ENCODE measurements at places on chromosomes 7 and 10.

GRCh38 chr10:110793886-110794285 lies 77.8 kb upstream of the PDCD4 start:
- DNase-seq: no peak

DNA sequence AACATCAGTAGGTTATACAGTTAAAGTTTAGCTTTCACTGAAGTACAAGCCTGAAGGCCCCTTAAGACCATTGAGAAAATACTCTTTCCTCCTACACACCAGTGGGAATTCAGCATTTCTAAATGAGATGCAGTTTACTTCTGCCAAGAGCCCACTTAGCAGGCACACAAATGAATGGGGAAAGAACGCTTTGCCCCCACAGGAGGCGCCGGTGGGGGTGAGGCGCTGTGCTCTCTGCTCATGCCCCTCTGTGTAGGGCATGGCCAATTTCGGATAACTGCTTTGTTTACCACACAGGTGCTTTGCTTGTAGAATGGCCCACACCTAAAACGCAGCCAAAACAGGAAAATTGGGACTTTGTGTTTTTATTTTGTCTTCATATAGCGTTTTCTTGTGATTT lies 15.9 kb upstream of the LAT2 start:
- no peak for DNase-seq

- DNase-seq: no peak
Measured at GRCh38 chr10:124993736-124994451, 52.0 kb downstream of the ZRANB1 start.

GRCh38 chr7:1098243-1099153 lies 10.6 kb downstream of the GPER1 start:
- DNase-seq: no peak

DNA sequence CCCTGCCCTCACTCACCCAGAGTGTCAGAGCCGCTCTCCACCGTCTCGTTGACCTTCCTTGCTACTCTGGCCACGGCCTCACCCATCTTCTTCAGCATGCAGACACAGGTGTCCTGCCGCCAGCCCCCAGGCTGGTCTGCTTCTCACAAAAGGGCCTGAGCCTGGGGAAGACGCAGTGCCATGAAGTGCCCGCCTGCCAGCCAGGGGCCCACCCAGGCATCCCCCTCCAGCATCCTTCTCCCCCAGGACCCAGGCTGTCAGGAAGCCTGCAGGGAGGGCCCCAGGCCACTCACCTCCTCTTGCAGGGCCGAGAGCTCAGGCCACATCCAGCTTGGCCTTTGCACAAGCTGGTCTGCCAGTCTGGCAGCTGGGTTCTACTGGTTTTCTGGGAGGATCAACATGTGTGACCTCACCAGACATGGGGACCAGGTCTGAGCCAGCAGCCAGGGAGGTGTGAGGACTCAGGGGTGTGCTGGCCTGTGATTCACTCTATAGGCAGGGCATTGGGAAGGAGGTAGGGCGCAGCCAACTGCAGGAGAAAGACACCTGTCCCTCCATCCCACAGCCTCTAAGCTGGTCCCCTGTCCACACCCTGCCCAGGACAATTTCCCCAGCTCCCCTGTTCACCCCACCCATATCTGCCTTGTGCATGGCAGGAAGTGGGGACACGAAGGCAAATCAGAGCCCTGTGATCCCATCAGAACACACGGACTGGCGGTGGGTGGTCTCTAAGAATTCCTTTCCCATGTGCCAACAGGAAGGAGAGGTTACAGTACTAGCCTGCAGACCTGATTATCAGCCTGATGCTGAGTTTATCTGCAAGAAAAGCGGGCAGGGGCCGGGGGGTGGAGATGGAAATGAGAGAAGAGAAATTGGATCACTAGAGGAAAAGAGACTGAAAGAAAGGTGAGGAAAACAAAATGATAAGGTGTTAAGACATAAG lies 5.7 kb downstream of the LRRC20 start:
- no peak for DNase-seq

Data from suppressor macrophage (primary cell).